ENCODE measurements at places on chromosomes 3 and 15.

- DNase-seq = no peak
Observed at GRCh38 chr3:33144433-33144832, 30.6 kb downstream of the CRTAP start.

- no peak for DNase-seq
Observed at GRCh38 chr15:36756707-36757106, 177.3 kb downstream of the CDIN1 start.

GRCh38 chr15:24857763-24858162, 97.0 kb upstream of the SNRPN start:
- DNase-seq = peak; percentile 19

- DNase-seq = no peak
Observed at GRCh38 chr3:68706096-68706495, 226.3 kb downstream of the TAFA4 start.

DNA sequence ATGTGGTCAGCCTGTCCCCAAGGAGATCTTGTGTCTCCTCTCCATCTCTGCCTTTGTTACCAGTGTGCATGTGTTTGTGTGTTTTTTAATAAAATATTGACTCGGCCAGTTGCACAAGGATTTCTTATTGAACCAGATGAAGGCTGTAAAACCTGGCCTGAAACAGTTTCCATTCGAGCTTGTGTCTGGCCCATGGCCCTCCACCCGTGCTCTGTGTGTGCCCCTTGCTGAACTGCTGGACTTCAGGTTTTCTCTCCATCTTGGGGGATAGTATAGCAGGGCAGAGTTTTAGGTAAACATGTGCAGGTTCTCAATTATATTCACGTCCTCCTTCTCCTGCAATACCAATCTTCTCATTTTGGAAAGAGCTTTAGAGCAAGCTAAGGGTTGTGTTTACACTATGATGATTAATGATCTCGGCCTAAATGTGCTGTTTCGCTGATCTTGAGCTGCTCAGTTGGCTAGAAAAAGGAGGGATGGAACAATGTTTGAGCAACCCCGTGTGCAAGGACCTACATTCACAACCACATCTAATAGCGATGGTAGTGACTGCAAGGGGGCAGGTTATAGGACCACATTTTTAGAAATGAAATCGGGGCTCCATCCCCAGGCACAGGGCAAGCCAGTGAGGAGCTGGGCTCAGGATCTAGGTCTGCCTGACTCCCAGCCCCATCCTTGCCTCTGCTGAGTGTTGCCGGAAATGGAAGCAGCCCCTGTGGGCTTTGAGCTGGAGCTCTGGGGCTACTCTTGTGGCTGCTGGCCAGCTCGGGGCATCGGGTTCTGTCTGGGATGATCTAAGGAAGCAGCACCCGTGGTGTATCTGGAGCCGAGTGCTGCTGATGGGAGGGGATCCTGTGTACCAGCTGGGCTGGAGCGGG, 47.7 kb downstream of the CMTM6 start:
- no peak for DNase-seq

GRCh38 chr3:155744010-155744625, 753 bp downstream of the PLCH1 start:
- DNase-seq = no peak

- no peak for DNase-seq
Observed at GRCh38 chr3:161607056-161607455, 110.4 kb downstream of the OTOL1 start.

DNA sequence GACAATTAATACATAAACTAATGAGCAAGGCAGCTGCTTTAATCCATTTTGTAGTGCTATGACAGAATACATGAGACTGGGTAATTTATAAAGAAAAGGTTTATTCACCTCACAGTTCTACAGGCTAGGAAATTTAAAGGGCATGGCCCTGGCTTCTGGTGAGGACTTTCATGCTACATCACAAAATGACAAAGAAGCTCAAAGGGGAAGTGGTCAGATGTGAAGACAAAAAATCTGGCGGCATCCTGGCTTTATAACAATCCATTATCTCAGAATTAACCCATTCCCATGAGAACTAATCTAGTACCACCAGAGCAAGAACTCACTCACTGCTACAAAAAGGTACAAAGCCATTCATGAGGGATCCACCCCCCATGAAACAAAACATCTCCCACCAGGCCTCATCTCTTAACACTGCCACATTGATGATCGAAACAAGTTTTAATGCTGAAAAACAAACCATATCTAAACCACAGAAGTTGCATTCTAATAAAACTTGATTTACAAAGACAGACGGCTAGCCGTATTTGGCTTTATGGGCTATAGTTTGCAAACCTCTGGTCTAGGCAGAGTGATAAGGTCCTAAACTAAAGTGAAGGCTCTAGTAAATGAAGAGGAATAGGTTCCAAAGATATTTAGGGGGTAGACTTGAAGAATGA, 44.2 kb downstream of the GSK3B start:
- DNase-seq = no peak

DNA sequence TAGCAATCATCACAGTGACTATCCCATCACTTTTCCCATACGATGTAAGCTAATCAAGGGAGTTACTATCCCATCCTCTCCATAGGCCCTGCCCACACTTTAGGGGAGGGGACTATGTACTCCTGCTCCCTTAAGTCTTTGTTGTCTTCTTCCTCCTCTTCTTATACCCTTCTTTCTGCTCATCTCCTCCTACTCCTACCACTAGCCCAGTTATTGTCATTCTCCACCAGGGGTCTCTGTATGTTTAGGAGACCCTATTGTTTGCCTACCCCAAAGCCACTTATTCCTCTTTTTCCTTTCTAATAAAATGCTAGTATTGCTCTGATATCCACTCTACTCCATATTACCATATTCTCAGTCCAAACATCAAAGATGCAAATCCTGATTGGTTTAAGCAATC, 27.8 kb downstream of the STAC start:
- DNase-seq = no peak

DNA sequence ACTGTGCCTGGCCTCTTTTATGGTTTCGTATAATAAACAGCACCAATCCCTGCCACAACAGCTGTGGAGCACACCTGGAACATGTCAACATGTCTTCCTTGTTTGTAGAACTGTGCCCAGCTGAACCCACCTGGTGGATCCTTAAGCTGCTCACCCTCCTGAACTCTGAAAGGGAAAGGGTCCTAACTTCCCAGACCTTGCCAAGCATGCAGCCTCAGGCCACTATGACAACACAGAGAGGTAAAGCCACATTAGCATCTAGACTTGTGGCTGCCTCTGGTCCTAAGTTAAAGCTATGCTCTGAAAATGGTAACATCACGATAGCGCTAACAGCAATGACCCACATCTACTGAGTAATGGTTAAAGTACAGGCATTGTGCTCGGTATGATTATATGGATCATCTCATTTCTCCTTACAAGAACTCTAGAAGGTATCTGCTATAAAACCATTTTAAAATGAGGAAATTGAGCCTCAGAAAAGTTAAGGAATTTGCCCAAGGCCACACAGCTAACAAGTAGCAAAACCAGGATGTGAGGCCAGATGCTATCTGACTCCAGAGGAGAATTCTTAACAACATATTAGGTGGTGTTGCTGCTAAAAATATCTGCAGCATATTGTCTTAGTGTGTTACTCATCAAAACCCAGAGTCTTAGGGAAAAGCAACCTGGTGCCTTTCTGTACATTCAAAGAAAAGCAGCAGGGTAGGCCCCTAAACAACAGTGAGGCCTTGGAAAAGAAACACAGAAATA, 23.1 kb upstream of the HERC1 start:
- DNase-seq = peak; percentile 56

- DNase-seq = no peak
Observed at GRCh38 chr15:50202003-50202402, 20.0 kb downstream of the SLC27A2 start.

GRCh38 chr3:48222616-48223513, at the start of gene CAMP:
TSS of gene CAMP (plus strand) at chr3:48223495. CDS start at chr3:48223512, 17 bp downstream.
- DNase-seq = peak; percentile 14

DNA sequence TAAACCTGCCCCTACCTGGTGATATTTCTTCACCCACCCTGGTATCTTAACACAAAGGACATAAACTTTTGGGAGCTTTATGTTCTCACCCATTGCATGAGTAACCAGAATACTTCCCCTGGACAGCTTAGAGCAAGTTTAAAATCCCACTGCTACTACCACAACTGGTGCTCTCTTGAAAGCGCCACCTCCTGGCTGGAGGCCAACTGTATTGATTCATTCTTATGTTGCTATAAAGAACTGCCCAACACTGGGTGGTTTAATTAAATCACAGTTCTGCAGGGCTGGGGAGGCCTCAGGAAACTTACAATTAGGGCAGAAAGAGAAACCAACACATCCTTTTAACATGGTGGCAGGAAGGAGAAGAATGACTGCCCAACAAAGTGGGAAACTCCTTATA, 592.4 kb downstream of the EPHA3 start:
- DNase-seq = no peak

- DNase-seq = peak; percentile 80
Observed at GRCh38 chr3:99997293-99997692, 117.0 kb downstream of the FILIP1L start.

DNA sequence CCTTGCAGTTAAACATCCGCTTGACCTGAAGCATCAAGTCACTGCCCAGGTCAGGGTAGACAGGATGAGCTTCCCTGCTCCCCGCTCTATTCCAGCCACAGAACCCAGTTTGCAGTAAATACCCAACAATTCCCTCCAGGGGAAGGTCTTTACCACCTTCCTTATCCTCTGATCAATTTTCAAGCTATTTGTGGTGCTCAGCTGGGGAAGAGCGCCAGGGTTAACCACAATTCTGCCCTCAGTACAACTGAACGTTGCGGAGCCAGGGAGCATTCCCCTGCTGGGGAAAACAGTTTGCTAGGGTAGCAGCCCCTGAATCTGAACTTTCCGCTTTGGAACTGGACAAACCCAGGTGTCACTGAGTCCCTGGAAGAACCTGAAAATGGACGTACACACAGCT, 28.5 kb downstream of the RBPMS2 start:
- DNase-seq = no peak

- peak; percentile 80 for DNase-seq
Observed at GRCh38 chr3:140898340-140899180, 43.1 kb upstream of the SLC25A36 start.

DNA sequence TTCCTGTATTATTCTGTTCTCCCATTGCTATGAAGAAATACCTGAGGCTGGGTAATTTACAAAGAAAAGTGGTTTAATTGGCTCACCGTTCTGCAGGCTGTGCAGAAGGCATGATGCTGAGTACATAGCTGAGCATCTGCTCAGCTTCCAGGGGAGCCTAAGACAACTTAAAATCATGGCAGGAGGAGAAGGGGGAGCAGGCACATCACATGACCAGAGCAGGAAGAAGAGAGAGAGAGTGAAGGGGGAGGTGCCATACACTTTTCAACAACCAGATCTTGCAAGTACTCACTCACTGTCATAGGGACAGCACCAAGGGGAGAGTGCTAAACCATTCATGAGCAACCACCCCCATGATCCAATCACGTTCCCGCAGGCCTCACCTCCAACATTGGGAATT, 184.4 kb downstream of the GOLGA8K start:
- DNase-seq = no peak

DNA sequence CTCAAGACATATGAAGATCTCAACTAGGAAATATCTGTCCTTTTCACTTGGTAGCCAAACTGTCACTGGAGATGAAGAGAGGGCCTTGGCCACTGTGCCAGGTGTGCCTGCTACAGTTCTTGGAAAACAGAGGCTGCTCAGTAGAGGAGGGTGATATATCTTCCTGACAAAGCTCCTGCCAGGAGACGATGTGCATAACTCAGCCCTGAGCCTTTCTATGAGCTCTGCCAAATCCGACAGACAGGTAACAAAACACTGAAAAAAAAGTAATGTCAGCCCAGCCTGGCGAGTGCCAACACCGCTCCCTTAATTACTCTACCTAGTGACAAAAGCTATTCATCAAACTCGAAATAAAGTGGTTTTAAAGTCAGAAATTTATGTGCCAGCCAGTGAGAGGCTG, 123.2 kb downstream of the MFSD1 start:
- no peak for DNase-seq

GRCh38 chr15:70410371-70410985, 312.8 kb upstream of the TLE3 start:
- no peak for DNase-seq

DNA sequence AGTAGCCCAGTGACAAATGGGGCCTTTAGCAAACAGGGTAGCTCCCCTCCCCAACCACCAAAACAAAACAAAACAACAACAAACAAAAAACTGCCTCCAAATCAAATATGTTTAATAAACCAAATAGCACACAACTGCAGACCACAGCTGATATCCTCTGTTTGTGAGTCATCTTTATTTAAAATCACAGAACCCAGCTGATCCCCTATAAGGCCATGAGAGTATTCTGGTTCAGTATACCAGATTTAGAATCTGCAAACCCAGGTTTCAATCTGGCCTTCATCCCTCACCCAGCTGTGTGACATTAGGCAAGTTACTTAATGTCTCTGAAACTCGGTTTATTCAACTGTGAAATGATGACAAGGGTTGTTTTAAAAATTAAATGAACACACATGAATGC, 124.5 kb downstream of the SUCLG2 start:
- peak; percentile 15 for DNase-seq

- no peak for DNase-seq
Observed at GRCh38 chr3:183626877-183627594, 8.4 kb upstream of the KLHL24 start.

- DNase-seq = peak; percentile 29
Observed at GRCh38 chr15:41487802-41488201, 5.9 kb upstream of the ITPKA start.

GRCh38 chr3:104588442-104588841, 778.3 kb upstream of the ALCAM start:
- no peak for DNase-seq

- DNase-seq = no peak
Observed at GRCh38 chr15:50107591-50108408, 11.2 kb downstream of the ATP8B4 start.

- DNase-seq = peak; percentile 51
Observed at GRCh38 chr3:96266395-96267190, 547.8 kb upstream of the EPHA6 start.

DNA sequence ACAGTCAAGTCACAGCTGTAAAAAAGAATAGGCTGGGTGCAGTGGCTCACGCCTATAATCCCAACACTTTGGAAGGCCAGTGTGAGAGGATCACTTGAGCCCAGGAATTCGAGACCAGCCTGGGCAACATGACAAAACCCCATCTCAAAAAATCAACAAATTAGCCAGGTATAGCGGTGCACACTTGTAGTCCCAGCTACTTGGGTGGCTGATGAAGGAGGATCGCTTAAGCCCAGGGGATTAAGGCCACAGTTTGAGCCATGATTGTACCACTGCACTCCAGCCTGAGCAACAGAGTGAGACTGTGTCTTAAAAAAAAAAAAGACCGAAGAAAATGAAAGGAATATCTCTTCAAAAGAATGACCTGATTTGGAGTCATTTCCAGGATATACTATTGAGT, 6.6 kb downstream of the HERC1 start:
- no peak for DNase-seq

- DNase-seq = no peak
Observed at GRCh38 chr3:9508781-9509180, 44.8 kb downstream of the LHFPL4 start.

DNA sequence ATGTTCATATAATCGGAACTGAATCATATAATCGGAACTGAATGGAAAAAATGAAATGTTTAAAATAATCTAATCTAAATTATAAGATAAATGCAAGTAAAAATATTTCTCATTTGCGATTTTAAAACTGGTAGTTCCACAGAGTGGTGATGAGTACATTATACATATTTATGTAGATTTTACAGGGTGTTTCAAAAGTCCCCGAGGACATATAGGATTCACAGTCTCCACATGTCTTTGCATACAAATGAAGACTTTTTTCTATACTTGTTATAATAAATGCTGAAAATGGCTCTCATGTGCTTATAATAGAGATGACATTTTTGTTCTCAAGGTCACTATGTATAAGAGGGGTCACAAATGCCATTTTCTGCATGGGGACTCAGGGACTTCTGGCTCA, 139.5 kb downstream of the PEX5L start:
- DNase-seq = no peak
